ENCODE measurements at places on chromosomes 16 and 17. TPM values are rescaled to one million over a fixed set of nuclear protein-coding genes. Genes with fewer than 3 reads are reported as not detected.

DNA sequence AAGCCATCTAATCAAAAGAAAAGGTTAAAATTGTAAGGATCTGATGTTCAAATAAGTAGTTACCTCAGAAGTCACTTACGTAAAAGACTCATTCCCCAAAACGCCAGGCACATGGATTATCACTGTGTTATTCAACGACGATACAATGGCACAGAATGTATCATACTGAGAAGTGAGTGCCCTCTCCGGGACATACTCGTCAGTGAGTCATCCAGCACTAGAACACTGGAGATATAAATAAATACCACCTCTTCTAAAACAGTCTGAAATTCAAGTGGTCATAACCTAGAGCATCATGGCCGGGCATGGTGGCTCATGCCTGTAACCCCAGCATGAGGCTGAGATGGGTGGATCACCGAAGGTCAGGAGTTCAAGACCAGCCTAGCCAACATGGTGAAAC is 24.9 kb downstream of the USP31 start:
- DNase-seq: no peak

DNA sequence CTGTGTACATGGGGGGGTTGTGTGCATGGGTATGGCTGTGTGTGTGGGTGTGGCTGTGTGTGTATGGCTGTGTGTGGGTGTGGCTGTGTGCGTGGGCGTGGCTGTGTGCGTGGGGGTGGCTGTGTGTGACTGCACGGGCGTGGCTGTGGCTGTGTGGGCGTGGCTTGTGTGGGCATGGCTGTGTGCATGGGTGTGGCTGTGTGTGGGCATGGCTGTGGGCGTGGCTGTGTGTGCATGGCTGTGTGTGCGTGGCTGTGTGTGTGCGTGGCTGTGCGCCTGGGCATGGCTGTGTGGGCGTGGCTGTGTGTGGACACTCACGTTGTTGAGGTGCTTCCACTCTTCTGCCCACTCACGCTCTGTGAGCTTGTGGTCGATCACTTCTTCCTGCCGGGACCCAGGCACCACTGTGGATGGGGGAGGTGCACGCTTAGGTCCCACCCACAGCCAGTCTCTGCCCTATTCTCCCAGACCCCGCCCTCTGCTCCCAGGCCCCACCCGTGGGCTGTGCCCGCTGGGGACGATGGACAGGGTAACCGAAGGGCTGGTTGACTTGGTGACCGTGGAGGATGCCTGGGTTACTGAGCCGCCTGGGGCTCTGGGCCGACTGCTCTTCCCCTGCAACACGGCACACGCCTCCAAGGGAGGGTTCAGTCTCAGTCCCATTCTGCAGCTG is 16.0 kb upstream of the PABPN1L start:
- no peak for DNase-seq

DNA sequence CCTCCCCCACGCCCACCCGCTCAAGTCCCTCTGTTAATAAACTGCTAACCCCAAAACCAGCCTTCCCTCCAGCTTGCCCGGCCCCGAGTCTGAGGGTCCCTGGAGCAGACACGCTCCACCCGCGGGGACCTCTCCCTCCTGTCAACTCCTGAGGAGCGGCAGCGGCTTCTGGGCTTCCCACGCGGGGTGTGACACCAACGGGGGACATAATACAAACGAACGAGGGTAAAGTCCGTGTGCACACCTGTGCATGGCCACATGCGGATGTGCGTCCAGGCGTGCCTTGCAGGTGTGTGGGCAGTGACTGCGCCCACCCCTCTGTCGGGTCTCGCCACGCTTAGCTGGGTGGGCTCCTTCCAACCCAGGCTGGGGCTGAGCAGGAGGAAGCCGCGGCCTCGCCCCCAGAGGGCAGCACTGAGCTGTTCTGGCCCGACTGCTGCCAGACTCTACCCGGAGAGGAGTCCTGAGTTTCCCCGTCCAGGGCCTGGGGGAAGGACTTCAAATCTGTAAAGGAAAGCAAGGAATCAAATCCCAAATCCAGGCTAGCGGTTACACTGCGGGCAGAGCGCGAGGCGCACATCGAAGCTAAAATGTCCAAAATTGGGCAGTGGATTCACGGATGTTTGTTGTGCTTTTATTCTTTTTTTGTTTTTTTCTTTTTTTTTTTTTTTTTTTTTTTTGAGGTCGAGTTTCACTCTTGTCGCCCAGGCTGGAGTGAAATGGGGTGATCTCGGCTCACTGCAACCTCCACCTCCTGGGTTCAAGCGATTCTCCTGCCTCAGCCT is 24.2 kb upstream of the KRT17 start:
- peak; percentile 94 for DNase-seq

GRCh38 chr16:84709609-84710008 is 9.8 kb downstream of the USP10 start:
- no peak for DNase-seq

- DNase-seq: no peak
These were observed 818.6 kb downstream of the KCNJ2 start for GRCh38 chr17:70987867-70988340.

GRCh38 chr17:3956983-3957382 is 7.3 kb downstream of the ATP2A3 start:
- no peak for DNase-seq

The G6PC1 gene
- total RNA-seq: not detected
